ENCODE measurements at places on chromosomes 1 and 21.

GRCh38 chr21:34722684-34723300, 54.0 kb downstream of the CLIC6 start:
- DNase-seq = no peak

DNA sequence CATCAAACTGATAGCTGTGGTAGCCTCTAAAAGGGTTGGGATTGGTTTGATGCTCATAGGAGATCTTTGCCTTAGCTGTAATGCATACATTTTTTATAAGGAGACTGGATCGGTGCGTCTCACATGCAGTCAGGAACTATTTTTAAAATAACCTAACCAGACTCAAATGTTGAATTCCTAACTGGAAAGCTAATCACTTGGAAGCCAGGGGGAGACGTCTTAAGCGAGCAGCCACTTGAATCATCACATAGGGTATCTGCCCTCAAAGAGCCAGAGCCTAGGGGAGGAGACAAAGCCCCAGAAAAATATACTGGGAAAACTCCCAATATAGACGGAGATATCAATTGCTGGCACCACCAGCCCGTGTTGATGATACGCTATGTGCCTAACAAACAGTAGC, 61.7 kb upstream of the PUM1 start:
- DNase-seq = peak; percentile 8

GRCh38 chr1:228961511-228961910, 226.2 kb downstream of the RHOU start:
- no peak for DNase-seq

DNA sequence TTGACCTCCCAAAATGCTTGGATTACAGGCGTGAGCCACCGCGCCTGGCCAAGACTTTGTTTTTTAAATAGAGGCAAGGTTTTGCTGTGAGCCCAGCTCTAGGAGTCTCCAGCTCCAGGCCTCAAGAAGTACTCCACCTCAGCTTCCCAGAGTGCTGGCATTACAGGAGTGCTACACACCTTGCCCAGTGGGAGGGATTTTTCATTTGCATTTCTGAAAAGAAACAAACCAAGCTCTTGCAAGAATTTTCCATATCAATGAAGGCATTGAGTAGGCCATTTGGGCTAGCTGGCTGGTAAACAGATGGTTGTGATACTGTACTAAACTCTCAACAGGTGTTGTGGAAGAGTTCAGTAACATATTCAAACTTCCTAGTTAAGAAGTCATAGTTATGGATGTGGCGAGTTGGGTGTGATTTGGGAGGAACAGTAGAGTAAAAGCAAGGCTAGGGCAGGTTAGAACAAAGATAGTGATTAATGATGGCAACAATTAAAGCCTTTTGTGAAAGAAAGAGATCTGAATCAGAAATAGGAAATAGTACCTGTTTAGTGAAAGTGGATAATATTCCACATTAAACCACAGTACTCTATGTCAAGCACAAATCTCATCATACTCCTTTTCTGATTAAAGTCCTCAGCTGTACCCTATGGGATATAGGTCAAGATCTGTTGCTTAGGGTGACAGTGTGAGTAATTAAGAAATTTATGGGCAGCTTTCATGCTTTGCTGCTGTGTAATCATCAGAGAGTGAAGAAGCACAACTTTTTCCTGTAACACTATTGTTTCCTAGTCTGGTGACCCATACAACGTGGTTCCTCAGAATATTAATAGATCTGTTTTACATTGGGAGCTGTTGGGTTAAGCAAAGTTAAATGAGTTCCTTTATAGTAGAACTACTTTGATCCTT, 10.7 kb downstream of the AKIRIN1 start:
- DNase-seq = no peak

DNA sequence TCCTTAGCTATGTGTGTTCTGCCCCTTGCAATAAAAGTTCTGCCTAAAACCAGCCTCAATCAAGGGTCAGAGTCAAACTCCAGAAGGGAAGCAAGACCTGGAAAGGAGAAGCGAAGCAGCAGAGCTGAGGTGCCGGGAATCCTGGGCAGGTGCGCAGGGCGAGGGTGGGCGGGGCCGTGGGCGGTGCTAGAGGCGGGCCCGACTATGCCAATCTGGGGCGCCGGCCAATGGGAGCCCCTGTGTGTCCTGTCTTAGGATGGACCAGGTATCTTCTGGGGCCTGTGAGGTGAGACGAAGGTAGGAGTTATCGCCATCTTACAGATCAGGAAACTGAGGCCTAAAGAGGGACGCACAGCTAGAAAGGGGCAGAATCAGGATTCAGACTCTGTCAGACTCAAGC, 120.3 kb downstream of the PTPRU start:
- DNase-seq = no peak

DNA sequence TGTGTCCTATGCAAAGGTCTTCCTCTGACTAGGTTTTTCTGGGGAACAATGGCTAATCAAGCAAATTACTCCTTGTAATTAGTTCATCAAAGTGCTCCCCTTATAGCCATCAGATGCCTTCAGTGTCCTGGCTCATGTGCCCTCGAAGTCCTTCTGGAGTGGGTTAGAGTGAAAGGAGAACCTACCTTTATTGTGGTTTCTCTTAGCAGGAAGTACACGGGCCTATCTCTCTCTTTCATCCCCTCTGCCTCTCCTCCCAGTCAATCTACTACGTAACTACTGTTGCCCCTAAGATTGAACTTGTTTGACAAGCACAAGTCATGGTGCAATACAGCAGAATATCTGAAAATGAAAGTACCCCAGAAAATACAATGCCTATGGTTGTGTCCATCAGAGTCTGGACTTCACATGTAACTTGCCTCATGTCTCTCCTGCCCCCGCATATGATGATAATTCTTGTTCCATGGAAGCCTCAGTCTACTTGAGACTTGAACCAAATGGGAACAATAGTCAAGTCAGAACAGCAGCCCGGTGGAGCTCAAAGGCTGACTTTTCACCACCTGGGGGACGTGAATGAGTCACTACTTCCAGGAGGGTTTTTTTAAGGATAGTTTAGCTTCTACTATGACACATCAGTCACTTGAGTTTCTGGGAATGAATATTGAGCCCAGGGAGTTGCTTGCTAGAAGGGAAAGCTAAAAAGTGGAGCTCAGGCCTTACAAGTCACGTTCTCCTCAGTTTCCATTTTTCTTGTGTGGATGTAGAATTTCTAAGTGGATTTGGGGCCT, 243.6 kb downstream of the TNR start:
- no peak for DNase-seq

DNA sequence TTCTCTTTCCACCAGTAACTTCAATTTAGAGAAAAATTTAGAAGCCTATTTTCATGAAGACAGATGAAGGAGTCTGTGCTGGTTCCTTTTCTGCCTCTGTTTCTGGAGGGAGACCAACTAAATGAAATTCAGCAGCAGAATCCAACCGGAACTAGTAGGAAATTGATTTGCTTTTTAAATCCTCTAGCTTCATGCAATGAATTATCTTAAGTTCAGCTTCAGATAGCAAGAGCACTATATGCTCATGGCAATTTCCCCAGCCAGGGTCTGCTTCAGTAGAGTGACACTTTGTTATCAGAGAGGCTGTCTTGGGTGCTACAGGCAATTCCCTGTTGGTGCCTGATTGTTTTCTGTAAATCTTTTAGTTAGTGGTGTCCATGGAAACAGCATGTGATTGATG, 189.7 kb downstream of the SLC35F3 start:
- no peak for DNase-seq

All from AG09319 (cell line).